ENCODE measurements at places on chromosomes 1 and 21.

- no peak for DNase-seq
These were observed 1.8 kb upstream of the CHML start for GRCh38 chr1:241641773-241642592.

GRCh38 chr1:60281360-60281932, 207.9 kb upstream of the C1orf87 start:
- peak; percentile 4 for DNase-seq

DNA sequence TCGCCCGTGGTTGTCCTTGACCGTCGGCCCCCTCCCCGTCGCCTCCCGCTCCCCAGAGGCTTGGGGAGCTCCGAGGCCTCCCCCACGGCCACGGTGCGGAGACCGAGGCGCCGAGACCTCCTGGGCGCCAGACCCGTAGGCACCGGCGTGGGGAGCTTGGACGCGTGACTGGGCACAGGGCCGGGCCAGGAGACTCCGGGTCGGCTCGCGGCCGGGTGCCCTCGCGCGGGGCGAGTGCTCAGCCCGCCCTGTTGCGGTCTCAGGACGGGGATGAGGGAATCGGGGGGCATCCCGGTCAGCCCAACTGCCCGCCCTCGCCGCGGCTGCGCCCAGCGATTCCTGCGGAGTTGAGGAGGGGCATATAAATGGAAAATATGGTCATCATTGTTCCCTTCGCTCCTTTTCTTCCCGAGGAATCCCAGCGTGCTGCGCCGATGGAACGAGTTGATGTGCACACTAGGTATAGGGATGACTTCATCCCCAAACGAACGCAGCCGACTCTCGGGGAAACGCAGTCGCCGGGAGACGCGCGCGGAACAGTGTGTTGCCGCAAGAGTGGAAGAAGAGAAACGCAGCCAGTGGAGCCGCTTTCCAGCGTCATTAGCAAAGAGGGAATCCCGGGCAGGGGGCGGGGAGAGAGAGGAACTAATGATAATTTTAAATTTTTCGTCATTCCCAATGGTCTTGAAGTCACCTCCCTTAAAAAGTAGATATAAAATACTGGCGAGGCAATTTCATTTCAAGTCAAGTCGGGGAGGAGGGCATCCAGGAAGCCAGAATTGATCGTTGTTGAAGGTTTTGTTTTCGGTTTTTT, 747 bp upstream of the ENAH start:
- DNase-seq = no peak

GRCh38 chr1:176051902-176052518, 155.1 kb downstream of the COP1 start:
- no peak for DNase-seq

GRCh38 chr1:180773210-180773865, 139.4 kb upstream of the KIAA1614 start:
- DNase-seq = no peak

GRCh38 chr1:45769261-45769932, 18.9 kb upstream of the IPP start:
- no peak for DNase-seq

- no peak for DNase-seq
These were observed 21.6 kb upstream of the CCDC27 start for GRCh38 chr1:3730543-3731247.

GRCh38 chr1:154141240-154141639, 13.6 kb downstream of the NUP210L start:
- DNase-seq = no peak
